Cortex of kidney (tissue), 1 donor: ENCODE measurements at places on chromosomes 6 and 20.

GRCh38 chr20:50403565-50404418 is 106.4 kb upstream of the PTPN1 start:
- no peak for DNase-seq

DNA sequence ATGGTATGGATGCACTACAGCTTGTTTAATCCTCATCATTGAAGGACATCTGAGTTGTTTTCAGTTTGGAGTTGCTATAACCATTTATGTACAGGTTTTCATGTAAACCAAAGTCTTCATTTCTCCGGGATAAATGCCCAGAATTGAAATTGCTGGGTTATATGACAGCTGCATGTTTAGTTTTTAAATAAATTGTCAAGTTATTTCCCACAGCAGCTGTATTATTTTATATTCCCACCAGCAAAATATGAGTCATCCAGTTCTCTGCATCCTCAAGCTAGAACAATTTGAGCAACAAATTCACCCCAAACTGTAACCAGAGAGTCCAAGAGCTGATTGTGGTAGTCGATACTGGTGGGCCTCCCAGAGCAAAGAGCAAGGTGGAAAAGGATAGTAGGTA is 161.0 kb upstream of the PRND start:
- DNase-seq: no peak

DNA sequence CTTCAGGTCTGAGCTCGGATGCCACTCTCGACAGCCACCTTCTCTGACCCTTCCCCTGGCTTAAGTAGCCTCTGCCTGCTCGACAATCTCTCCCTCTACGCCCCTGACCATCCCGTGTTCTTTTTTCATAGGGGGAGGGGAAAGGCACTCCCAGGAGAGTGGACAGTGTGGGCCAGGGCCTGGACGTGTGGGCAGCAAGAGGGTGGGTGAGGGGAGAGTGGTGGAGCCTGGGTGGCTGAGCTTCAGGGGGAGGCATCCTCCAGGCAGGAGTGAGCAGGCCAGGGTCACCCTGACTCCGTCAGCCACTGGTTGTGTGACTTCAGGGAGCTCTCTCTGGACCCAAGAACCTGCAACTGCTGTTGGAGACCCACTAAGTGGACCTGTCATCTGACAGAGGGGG is 92.7 kb downstream of the CEBPB start:
- no peak for DNase-seq

DNA sequence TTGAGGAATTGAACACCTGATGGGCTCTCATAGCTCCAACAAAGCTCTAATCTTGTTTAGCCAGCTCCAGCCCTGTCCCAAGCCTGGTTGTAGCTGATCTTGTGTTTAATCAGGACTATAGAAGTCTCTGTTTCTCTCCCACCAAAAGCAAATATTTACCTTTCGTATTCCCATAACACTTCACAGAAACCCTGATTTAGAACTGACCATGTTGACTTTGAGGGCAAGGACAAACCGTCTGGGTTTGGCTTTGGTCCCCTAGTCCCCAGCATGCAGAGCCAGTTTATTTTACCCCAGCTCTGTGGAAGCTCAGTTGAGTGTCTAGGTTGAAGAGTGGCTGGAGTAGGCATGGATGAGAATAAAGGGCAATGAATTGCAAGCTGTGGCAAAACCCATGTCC is 18.0 kb upstream of the SIM1 start:
- no peak for DNase-seq

DNA sequence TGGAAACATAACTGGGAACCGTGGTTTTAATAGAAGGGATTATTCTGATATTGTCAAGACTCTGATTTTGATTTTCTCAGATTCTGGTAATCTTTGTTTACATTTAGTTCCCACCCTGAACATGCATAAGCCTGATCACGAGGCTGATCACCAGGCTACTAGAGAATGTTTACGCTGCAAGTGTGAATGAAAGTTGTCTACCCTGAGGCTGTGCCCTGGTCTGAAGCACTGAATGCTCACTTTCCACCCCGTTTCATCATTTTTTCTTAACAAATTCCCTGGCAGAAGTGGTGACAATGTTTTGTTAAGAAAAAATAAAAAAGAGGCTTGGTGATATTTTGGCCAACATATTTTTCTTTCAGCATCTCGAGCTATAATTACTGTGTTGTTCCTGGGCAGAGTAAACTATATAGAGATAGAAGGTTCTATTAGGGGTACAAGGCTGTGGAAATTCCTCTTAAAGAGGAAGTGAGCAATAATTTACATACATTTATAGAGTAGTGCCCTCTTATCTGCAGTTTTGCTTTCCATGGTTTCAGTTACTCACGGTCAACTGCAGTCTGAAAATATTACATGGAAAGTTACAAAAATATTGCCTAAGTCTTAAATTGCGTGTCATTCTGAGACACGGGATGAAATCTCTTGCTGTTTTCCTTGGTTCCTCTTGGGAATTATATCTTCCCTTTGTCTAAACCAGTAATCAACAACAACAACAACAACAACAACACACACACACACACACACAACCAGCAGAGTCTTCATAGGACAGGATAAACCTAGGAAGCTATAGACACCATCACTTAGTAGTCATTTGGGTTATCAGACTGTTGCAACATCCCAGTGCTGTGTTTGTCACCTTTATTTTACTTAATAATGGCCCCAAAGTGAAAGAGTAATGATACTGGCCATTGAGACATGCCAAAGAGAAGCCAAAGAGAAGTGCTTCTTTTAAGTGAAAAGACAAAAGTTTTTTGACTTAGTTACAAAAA is 566.6 kb upstream of the CITED2 start:
- no peak for DNase-seq

DNA sequence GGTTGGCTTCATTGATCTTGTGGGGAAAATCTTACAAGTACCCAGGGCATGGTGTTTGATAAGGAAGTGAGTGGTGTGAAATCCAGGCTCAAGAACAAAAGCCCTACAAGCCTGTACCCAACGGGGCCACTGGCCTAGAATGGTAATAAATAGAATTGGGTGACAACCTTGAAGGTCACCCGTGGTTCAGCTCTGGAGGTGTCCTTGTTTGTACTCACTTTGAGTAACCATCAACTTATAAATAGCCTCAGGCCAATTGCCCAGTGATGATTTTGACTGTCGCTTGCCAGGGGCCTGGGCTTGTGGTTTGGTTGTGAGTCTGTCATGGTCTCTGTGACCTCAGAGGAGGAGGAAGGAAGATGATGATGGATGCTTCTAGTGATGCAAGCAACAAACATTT is 87.8 kb downstream of the PHACTR3 start:
- no peak for DNase-seq

GRCh38 chr6:3579652-3580175 is 122.9 kb upstream of the SLC22A23 start:
- DNase-seq: no peak

DNA sequence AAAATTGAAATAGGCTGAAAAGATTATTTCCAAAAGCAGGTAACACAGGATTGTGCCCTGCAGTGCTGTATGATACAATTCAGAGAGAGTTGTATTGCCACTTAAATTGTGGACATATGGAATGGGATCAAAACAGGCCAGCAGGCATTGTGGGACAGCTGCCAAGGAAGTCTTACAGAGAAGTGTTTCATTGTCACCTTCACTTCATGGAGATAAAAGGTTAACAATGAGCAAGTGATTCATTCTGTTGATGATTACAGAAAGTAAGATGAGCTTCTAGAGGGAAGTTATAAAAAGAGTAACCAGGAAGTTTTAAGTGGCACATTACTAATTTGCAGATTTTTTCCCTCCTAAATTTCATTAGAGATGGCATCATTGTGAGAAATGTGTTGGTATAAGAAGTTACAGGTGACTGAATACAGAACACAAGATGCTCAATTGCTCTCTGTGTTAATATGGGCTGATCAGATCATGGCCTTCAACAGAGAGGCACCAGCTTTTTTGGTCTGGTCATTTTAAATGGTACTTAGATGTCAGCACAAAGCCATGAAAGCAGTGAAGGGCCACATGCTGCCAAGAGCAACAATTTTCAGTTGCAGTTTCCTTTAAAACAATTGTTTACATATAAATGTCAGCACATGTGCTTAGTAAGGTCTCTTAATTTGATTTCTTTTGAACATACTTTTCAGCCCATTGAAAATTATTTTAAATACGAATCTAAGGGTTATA is 402.5 kb upstream of the FKBP1C start:
- no peak for DNase-seq

GRCh38 chr20:52313341-52313963 is 121.9 kb upstream of the ZFP64 start:
- no peak for DNase-seq

- DNase-seq: no peak
Observed at GRCh38 chr6:7148100-7148822, 40.5 kb downstream of the RREB1 start.

DNA sequence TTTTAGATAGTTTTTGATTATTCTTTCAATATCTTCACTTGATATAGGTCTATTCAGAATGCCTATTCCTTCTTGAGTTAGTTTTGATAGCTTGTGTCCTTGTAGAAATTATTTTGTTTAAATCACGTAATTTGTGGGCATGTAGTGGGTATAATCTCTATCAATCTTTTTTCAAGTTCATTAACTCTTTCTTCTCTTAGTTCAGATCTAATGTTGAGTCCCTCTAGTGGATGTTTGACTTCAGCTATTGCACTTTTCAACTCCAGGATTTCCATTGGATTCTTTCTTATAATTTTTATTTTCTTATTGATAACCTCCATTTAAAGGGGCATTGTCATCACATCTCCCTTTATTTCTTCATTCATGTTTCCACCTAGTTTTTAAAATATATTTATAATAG is 135.6 kb downstream of the COL12A1 start:
- DNase-seq: no peak

DNA sequence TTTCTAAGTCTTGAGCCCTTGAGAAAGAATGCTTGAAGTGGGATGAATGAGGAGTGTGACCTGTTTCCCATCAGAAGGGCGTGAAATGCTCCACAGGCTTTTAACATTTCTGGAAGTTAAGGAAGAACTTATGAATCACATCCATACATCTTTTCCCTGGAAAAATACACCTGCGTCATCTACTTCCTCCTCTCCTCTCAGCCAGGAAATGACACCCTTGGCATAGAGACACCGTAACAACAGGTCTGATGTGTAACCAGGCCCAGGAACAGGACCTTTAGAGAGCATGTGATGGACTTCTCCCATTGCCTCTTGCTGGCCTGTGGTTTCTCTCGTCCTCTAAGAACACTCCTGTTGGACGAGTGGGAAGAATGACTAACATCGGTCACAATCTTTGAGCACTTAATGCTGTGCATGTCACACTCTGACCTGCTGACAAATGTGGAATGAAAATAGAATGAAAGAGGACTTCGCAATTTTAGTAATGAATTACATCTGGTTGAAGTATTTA is 28.5 kb upstream of the CITED2 start:
- DNase-seq: no peak

DNA sequence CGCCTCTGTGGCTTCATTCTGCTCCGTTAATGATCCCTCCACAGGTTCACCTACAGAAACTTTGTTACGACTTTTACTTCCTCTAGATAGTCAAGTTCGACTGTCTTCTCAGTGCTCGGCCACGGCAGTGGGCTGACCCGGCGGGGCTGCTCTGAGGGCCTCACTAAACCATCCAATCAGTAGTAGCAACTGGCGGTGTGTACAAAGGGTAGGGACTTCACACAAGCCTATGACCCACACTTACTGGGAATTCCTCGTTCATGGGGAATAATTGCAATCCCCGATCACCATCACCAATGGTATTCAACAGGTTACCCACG is 1959.2 kb upstream of the DEFB115 start:
- no peak for DNase-seq

DNA sequence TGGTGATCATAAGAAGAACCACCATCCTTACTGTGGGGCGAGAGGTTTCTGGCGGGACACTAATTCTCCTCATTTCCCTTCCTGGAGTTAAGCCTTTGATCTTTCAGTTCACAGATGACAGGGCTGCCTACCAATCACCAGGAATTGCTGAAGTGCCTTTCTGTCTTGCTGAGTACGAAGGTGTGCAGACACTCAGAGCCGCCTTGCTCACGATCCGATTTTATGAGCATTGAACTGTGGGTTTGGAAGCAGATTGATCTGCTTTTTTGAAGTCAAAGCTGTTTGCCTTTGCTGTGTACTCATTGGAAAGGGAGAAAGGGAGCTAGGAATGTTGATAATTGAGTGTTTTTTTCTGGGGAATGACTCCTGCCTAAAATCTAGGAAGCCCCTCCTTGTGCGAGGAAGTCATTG is 129.1 kb upstream of the SALL4 start:
- no peak for DNase-seq

DNA sequence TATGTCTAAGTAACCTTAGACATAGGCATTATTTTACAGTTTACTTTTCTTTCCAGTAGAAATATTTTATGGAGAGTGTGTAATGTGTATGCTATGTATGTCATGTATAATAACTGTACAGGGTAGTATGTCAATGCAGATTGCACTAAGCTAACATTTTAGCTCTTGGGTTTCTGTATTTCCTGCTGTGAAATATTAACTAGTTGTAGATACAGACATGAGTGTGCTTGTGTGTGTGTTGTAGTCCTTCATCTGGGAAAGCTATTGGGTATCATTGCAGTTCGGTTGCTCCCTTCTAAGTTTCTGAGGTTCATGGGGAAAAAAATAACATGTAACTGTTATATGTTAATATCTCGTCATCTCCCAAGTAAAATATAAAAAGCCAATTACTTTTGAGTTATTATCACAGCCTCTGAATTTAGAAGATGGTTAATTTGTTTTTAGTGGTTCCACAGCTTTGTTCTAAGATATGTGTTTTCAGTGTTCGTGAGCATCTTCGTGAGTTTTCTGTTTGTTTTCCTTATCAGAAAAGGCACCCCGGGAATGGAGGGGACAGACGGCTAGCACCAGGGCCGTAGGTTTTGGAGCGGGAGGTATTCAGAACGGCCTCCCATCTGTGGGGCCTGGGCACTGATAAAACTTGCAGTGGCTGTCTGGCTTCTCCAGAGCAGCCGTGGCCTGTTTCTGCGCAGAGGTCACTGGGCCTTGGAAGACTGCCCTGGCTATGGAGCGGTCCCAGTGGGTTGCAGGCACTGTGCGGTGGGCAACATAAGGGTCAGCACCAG is 215.0 kb downstream of the ARID1B start:
- no peak for DNase-seq

- no peak for DNase-seq
Observed at GRCh38 chr6:43833223-43833995, 63.4 kb downstream of the VEGFA start.

- DNase-seq: no peak
Observed at GRCh38 chr6:100276311-100277057, 188.2 kb downstream of the SIM1 start.

DNA sequence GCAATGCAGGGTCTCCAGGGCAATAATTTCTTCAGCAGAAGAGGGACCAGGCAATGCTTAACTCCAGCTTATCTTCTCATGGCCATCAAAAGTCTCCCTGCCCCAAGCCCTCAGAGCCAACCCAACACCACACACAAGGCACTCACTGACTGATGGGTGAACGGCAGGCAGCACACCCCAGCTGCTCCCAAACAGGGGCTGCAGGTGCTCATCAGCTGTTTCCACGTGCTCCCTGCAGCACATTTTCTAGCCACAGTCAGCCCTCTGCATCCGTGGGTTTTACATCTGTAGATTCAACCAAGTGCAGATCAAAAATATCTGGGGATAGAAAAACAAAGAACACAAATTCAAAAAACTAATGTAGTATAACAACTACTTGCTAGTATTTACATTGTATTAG is 4.0 kb upstream of the GABRR1 start:
- no peak for DNase-seq
